ENCODE measurements at places on chromosomes 2 and 18.

- no peak for DNase-seq
Measured at GRCh38 chr2:23803965-23804542, 122.9 kb downstream of the ATAD2B start.

- no peak for DNase-seq
Measured at GRCh38 chr2:141767691-141768090, 363.1 kb downstream of the LRP1B start.

GRCh38 chr2:197312186-197312585 lies 1.6 kb upstream of the ANKRD44 start:
- DNase-seq = no peak

DNA sequence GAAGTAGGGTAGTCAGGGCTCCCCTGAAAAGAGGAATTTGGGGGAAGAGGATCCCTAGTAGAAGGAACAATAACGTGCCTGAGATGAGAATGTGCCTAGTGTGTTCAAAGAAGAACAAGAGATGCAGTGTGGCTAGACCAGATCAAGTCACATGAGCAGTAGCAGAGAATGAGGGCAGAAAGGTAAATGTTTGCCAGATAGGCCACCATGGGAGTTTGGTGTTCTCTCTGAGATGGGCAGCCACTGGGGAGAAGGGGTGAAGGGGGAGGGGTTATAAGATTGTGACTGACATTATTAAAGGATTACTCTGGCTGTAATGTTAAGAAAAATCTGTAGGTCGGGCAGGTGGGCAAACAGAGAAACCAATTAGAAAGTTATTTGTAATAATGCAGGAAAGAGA lies 166.0 kb downstream of the LCLAT1 start:
- DNase-seq = no peak

DNA sequence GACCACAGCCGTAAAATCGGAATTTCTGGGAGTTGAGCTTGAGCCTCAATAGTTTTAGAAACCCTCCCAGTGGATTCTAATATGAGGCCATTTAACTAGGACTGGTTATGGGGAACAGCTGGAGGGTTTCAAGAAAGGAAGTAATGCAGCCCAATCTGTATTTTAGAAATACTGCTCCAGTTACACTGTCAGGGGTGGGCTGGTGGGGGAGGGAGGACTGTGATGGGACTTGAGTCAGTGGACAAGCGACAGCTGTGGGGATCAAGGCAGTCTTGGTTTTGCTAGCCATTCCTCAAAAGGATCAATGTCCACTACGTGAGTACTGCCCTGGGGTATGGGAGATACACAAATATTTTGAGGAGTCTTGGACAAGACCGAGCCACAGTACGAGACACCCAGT lies 34.8 kb downstream of the ASB1 start:
- DNase-seq = no peak

DNA sequence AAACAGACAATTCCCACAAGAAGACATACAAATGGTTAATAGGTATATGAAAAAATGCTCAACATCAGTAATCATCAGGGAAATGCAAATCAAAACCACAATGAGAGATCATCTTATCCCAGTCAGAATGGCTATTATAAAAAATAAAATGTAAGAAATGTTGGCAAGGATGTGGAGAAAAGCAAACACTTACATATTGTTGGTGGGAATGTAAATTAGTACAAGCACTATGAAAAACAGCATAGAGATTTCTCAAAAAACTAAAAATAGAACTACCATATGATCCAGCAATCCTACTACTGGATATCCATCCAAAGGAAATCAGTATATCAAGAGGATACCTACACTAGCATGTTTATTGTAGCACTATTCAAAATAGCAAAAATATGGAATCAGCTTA lies 186.6 kb downstream of the NOL4 start:
- peak; percentile 14 for DNase-seq

- no peak for DNase-seq
Measured at GRCh38 chr2:200679535-200679934, 93.7 kb downstream of the AOX1 start.

DNA sequence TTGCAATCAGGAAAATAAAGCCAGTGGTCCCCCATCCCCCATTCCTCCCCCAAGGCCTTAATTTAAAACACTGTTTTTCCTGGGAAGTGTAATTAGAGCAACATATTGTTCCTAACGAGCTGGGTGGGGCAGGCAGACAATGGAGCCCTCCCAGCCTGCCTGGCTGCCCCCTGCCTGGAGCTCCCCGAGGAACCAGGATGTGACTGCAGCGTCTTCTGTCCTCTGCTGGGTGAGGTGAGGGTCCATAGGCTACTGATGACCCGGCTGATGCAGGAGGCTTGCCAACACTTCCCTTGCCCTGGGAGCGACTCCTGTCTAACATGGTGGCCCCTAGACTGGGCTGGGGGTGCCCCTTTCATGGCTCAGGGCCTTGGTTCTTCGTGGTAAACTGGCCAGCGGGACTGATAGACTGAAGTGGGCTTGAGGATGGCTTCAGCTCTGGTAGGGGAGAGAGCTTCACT lies 152.4 kb downstream of the DYSF start:
- DNase-seq = no peak

- DNase-seq = no peak
Measured at GRCh38 chr2:128792476-128793054, 473.9 kb upstream of the HS6ST1 start.

- no peak for DNase-seq
Measured at GRCh38 chr2:24870891-24871705, 48.9 kb downstream of the ADCY3 start.

DNA sequence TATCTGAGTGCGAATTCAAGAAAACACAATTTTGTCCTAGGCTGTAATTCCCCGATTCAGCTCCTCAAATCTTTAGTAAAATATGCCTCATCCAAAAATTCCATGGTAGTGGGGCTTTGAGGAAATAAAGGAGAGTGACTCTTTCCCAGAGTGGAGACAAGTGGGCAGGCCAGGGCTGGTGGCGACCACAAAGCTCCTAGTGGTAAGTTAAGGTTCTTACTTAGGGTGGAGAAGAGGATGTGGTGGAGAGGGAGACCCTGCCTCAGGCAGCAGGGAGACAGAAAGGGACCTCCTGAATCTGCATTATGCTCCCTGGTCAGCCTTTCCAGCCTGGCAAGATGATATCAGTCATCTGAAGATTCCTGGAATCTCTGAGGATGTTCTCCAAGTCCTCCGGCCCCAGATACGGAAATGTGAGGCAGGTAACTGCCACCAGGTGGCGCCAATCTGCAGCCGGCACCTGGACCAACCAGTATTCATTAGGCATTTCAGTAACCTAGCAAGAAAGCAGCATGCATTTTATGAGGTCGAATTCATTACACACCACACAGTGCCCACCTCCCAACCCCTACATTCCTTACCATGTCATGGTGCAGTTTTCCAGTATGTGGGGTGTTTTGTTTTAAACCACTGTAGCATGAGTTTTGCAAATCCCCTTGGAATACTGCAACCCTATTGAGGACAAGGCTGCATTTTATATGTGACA lies 106.4 kb downstream of the POLE4 start:
- DNase-seq = peak; percentile 60

- no peak for DNase-seq
Measured at GRCh38 chr2:207825045-207825954, 55.6 kb upstream of the FZD5 start.

DNA sequence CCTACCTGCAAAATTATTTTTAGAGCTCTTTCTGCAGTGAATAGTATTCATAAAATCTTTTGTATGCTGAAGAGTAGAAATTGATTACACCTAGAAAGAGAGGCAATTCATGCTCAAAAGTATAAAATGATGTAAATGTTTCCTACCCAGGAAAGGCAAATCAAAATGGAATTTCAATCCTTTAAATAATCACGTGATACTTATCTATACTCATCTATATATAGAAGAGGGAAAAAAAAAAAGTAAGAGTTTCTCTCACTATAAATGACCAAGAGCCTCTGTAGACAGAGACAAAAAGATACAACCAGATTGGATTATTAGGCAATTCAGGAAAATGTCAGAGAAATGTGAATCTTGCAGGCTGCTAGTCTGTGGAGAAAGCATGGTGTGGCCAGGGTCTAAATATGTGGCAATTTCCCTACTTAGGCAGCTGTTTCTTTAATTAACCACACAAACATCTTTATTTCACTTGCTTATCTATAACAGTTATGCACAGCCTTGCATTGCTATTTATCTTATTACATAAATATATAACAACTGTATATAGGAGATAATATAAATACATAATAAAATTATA lies 39.5 kb downstream of the METTL8 start:
- no peak for DNase-seq

DNA sequence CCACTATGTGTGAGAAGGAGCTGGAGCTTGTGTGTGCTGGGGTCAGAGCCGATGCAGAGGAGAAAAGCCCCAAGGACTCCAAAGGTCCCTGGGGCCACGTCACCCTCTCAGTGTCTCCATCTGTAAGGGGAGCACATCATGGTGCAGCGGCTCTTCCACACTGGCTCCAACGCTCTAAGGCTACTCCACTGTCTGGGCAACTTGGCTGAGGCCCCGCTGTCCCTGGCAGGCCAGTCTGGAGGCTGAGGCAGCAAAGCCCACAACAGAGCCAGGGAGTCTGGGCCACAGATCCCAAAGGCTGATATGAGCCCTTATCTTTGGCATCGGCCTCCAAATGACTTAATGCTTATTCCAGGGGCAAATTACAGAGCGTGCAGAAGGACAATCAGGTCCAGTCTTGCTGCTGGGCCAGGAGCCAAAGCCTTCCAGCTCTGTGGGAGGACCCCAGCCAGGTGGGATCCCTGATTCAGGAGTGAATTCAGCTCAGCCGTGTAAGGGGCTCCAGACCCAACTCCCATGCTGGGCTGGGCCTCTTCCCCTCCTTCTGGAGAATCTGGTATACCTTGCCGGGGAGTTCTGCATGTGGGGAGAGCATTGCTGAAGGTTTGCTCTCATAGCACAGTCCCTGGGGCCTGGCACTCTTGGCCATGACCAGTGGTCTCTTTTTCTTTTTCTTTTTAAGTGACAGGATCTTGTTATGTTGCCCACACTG lies 1.8 kb upstream of the DUSP2 start:
- DNase-seq = no peak

DNA sequence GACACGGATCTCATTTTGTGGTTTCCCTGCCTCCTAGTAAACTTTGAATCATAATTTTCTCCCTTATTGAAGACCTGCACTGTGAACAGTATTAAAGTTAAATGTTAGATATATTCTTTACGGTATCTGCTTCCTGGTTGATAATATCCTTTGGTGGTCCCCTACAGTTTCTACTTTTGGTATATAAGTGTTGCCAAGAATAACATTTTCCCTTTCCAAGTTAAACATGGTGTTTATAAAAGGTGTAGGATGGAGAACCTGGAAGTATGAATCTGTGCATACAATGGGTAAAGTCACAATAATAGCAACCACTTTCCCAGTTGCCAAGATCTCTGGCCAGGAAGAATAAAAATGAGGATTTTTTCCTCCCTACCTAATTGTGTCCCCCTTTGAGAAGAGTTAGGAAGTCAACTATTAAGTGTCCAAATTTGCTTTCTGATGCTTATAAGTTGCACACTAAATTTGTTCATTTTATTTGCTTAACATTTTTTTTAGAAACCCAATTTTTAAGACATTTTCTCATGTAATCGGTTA lies 201.0 kb upstream of the STK17B start:
- DNase-seq = no peak

GRCh38 chr2:149418065-149418464 lies 87.7 kb downstream of the LYPD6 start:
- DNase-seq = no peak

GRCh38 chr18:60019463-60019840 lies 119.7 kb downstream of the PMAIP1 start:
- no peak for DNase-seq

DNA sequence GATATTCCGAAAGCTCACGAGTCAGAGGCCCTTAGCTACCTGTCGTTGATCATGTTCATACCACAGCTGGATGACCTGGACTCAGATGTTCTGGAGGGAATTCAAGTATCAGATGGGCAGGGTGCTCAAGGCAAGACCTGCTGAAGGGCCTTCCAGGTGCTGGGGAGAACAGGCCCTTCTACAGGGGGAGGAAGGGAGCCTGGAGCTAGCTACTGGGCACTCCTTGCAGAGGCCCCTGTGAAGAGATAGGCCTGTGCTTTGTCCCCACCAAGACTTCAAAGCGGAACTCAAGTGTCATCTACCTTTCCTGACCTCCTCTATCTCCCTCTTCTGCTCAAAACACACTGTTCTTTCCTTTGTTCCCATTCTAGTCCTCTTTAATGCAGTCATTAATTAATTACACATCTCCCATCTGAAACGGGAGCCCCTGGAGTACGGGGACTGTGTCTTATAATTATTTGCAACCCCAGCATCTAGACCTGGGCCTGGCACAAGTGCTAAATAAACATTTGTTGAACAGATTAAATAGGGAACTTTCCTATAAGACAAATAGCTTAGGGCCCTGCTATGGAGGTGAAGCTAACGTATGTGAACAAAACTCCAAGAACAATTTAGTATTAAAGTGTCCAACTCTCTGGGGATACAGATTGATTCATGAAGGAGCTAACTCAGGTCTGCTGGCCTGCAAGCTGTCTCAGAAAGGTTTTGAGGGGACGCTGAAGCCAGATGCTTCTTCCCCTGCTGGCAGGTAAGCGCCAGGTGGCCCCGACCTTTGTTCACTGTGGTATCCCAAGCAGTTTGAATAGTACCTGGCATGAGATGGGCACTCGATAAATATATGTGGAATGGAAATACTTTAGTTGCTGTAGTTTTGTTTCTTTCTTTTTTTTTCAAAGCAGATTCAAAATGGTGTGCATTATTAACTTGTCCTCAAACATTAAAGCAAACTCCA lies 22.0 kb downstream of the RHOB start:
- DNase-seq = no peak

DNA sequence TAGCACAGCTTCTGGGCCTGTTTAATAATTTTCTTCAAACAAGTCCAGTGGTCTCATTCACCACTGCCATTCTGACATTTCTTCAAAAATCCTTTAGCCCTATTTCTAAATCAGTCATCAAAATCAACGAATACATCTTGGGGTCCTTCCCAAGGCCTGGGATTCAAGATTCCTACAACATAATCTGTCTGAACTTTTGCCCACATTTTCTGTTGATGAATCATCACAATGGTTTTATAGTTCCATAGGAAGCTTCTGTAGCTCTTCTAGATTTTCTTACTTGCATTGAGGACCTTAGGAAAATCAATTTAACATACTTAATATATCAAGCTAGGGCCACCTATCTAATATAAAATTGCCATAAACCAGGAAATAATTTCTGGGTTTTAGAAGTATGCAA lies 811.8 kb upstream of the ACVR2A start:
- DNase-seq = no peak

DNA sequence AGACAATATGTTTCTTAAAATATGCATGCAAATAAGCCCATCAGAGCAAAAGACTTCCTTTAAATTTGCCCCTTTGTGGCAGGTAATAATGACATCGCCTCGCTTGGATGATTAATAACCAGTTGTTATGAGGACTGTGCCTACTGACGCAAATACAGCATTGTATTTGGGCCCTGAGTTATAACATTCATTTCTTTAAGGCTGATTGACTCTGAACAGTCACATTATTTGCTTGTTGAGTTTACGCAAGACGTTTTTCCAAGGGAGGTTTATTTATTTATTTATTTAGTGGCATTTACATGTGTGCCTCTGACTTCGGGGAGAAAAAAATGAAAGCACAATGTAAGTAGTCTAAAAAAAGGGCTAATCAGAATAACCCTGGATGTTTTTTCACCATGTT lies 88.3 kb downstream of the SLC8A1 start:
- peak; percentile 67 for DNase-seq
